ENCODE measurements at places on chromosomes 13 and 19.

DNA sequence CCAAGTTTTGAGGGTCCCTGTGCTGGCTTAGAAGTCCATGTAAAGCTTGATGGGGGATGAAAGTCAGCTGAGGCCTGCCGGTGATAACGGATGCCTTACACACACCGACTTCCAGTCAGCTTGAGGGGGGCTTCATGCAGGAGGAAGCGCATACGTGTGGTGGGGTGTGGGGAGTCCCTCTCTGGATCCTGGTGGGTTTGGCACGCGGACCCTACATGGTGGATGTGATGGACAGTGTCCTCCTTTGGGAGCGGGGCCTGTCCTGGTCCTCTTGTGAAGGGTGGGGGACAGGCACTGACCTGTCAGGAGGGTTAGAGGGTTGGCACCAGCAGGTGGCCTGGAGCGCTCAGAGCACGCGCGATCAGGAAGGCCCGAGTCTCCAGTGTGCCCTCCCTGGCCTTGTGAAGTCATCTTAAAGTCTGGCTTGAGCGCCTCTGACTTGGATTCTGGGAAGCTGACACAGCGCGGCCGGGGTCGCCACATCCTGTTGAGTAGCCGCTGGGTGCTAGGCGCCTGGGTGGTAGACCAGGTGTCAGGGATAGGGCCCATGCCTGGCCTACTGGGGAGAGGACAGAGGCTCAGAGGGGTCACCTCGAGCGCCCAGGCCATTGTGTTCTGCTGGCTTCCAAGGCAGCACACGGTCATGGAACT is 2.9 kb downstream of the DAZAP1 start:
- no peak for DNase-seq

DNA sequence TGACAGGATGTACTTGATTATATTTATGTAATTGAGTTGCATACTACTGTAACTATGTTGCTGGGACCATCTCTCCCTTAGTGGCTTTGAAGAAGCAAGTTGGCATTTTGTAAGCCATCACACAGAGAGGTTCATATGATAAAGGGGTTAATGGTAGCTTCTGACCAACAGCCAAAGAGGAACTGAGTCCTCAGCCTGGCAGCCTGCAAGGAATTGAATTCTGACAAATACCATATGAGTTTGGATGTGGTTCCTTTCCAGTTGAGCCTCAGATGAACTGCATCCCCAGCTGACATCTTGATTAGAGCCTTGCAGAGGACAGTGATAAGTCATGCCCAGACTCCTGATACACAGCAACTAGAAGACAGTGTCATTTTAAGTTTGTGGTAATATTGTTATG is 8.6 kb upstream of the MYCBP2 start:
- DNase-seq: no peak

DNA sequence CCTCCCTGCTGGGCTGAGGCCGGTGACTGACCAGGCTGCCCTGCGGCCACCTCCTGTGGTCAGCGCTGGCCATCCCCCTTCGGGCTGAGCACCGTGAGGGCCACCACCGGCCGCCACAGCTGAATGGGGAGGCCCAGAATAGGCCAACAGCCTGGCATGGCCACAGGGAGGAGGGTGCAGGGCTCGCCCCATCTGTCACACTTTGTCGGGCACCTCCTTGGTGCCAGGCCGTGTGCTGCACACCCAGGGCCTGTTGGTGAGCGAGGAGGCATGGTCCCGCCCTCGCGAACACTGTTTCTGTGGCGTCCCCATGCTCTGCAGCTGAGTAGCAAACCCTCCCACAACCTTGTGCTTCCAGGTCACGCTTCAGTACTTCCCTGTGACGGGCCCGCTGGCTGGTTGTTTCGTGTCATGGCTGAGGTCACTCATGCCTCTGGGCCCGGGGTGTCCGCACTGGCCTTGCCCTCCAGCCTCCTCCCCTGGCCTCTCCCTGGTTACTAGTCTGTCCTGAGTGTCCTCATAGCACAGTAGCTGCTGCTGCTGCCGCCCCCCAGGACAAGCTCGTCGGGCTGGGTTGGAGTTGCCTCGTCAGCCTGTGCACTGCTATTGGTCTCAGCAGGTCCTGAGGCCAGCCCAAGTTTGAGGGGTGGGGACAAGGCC is 15.2 kb downstream of the EPN1 start:
- DNase-seq: no peak

DNA sequence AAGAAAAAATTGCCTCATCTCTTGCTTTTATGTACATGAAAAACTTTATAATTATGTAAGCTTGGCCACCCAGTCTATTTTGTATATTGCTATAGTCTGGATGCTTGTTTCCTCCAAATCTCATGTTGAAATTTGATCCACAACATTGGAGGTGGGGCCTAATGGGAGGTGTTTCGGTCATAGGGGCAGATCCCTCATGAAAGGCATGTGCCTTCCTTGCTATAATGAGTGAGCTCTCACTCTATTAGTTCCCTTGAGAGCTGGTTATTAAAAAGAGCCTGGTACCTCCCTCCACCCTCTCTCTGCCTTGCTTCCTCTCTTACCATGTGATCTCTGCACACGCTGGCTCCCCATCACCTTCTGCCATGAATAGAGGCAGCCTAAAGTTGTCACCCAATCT is 1005.1 kb downstream of the PCDH9 start:
- DNase-seq: no peak

- peak; percentile 3 for DNase-seq
Observed at GRCh38 chr13:99548448-99548847, 47.2 kb downstream of the TM9SF2 start.

GRCh38 chr13:50158385-50159165 is 143.3 kb downstream of the KCNRG start:
- no peak for DNase-seq

GRCh38 chr19:6066661-6067646 is 43.3 kb downstream of the RFX2 start:
- peak; percentile 41 for DNase-seq

GRCh38 chr13:104389691-104390090 is 1323.5 kb upstream of the SLC10A2 start:
- no peak for DNase-seq

Measured in midbrain (tissue), 1 donor.